Kidney (tissue), 22 donors: ENCODE measurements at places on chromosomes 7 and 10. TPM values are rescaled to one million over a fixed set of nuclear protein-coding genes. Genes with fewer than 3 reads are reported as not detected.
A peak's percentile ranks its signal among the peaks of the same experiment; 100 is the strongest.

DNA sequence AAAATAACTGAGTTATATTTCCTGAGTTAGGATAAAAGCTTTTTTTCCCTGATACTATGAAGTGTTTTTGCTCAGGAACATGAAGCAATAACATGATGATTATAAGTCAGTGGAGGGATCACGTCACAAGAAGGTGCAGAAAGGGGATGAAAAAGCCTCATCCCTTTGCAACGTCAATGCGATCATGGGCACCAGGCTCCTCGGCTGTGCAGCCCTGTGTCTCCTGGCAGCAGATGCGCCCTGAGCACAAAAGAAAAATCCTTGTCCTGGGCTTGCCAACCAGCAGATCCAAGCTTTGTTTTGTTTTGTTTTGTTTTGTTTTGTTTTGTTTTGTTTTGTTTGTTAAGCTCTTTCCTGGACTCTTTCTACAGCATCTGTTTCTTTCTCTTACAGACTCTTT, 103.5 kb upstream of the PRSS1 start:
- no peak for DNase-seq

DNA sequence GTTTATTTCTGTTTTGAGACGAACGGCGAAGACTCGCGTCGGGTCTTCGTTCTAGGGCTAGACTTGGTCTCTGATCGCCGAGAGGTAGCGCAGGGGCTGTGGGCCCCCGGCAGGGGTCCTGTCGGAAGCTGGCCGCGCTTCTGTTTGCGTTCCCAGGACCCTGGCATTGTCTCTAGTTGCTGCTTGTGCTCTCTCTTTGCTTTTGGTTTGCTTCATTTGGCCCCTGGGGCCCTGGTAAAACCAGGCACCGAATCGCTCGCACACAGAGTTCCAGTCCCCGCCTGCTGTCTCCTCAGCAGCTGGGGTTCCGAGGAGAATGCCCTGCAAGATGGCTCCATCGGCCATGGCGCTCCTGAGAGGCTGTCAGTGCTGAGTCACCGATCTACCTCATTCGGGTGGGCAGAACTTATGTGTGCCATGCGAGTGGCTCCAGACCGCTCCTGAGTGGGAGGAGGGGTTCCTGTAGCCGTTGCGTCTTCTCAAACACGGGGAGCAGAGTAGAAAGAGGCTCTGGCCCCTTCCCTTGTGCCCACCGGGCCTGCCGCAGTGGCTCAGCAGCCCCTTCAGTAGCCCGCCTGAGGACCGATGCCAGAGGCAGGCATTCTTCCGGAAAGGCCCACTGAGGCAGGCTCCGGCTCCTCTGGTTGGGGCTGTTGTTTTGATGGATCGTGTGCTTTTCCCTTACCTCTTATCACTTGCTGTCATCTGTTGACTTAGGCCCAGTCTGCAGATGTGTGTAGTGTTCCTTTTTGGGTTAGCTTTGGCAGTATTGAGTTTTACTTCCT, 826 bp downstream of the CHPF2 start:
- DNase-seq, result peak; percentile 57

GRCh38 chr10:31679936-31680335, 248.7 kb downstream of the ARHGAP12 start:
- DNase-seq, result no peak

- no peak for DNase-seq
These were observed 53.4 kb downstream of the CFAP46 start for GRCh38 chr10:132888898-132889490.

DNA sequence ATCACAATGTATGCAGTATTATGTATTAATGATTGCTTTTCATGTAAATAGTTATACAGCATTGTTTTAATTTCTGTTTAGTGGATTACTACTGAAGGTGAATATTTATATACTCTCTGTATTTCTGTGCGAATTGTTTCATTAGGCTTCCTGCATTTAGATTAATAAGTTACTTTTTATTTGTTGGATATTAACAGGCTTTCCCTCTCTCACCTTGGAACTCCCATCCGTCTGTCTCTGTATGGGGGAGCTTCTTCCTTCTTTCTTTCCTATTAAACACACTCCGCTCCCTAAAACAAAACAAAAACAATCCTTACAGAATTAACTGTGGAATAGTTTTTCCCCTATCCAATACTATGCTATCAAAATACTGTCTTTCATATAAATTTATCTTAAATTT, 205.1 kb downstream of the CACNB2 start:
- no peak for DNase-seq

GRCh38 chr7:129947701-129948100, 5.1 kb downstream of the UBE2H start:
- peak; percentile 40 for DNase-seq

DNA sequence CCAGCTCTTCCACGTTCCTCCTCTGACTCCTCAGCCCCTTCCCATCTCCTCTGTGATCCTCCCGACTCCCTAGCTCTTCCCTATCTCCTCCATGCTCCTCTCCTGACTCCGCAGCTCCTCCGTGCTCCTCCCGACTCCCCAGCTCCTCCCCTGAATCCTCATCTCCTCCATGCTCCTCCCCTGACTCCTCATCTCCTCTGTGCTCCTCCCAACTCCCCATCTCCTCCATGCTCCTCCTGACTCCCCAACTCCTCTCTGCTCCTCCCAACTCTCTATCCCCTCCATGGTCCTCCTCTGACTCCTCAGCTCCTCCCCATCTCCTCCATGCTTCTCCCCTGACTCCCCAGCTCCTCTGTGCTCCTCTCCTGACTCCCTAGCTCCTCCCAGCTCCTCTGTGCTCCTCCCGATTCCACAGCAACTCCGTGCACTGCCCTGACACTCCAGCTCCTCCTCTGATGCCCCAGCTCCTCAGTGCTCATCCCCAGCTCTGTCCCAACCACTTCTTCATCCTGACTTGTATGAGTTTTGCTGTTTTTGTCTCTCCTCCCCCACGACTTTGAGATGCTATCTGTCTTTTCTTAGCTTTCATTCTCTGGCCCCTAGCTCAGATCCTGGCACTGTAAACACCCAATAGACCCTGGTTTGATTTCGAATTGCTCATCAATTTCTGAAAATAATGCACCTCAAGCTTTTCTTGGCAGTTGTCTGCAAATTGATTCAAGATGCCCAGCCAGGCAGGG, 38.3 kb downstream of the OAT start:
- DNase-seq, result no peak

DNA sequence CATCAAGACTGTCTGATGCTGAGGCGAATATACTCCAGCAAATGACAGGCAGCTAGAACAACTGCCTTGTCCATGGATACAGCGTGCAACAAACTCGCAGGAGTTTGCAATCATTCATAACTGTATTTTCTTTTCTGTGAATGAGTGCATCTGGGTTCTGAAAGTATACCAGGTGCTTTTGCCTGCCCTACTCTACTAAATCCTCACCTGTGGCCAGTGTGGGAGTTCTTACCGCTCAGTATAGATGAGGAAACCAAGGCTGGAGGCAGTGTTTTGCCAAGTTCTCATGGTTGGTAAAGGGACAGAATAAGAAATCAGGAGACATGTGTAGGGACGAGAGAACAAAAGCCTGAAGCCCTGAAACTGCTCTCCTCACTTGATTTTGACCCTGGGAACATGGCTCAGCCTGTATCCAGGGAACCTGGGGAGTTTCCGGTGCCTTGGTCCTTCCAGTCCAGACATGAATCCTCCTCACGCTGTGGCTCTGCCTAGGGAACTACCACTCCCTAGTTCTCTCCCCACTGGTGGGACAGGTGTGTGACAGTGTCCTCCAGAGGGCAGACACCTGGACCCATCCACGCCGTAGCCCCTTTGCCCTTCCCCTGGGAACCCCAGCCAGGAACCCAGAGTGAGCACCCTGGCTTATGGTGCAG, 142.0 kb downstream of the CDH23 start:
- DNase-seq, result no peak

DNA sequence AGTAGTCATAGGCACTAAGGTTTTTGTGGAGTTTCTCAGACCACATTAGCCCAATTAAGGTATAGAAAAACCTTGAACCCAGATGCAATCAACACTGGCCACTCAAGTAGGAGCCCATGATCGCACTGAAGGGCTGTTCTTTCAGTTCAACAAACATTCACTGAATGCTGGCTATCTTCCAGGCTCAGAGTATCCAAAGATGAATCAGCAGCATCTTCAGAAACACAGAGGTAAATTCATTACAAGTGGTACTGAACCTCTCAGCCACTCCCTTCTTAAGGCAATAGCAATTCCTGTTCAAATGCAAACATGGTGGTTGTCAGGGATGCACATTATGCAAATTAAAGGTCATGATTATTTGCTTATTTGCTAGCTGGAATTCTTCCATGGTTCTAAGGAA, 17.1 kb downstream of the KCNK18 start:
- DNase-seq, result no peak

GRCh38 chr7:12291870-12292269, 80.8 kb downstream of the TMEM106B start:
- no peak for DNase-seq

DNA sequence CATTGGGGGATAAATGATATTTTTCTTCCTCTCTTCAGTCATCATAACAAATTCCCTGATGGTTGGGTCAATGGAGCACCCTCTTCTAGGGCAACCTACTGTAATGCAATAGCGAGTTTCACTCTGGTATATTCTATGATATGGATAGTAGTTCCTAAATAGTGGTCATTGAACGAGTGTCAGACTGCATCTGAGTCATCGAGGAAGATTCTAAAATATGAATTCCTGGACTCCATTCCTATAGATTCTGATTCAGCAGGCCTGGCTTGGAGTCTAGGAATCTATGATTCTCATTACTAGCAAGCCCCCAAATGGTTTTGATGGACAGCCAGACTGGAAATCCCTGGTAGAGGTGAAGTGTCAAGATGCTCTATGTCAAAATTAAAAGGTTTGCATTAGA, 254.5 kb downstream of the BUB3 start:
- no peak for DNase-seq

DNA sequence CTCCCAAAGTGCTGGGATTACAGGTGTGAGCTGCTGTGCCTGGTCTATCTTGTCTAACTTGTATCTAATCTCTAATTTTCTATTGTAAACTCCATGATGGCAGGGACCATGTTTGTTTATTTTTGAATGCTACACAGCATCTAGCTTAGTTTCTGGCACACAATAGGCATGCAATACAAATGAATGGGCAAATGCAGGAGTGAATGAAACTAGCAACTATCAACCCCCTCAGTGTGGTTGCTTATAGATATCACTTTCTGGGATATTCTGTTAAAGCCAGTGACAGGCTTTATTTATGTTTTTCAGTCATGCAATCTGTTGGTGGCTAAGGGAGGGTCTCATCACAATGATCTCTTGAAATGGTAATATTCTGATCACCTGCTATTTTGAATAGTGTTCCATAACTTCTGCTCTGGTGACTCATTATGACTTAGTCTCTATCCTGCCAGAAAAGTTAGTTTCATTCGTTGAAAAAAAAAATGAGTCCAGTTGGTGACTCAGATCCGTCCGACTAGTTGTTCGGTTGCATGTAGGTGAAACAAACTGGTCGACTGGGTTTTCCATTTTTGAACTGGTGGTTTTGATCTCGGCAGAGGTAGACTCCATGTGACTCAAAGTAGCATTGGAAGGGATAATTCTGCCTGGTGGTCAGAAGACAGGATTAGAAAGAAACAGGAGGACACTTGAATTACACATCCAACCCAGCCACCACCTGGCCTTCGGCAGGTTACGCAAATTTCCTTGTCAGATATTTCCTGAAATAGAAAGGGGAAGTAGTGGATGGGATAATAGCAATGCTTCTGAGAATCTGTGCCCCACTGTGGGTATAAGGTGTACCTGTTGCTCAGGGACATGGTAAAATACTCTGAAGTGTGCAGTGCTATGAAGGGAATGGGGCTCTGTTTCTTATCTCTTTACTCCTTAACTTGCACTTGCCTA, 76.8 kb downstream of the GATA3 start:
- DNase-seq, result no peak

DNA sequence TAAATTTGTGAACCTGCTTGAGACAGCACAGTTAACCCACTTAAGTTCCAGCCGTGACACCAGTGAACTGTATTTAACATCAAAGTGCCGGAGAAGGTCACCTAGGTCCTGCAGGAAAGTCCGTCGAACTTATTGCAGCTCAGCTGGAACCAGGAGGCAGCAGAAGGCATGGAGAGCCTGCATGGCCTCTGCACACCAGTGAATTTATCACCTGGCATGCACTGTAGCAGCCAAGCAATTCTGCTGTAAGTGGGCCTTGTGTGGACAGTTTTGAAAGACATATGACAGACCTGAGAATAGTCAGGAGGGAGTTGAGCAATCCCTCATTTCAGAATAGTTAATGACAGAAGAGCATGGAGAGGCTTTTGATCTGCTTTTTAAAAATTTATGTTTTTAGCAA, 108.8 kb downstream of the PLXDC2 start:
- DNase-seq, result no peak

DNA sequence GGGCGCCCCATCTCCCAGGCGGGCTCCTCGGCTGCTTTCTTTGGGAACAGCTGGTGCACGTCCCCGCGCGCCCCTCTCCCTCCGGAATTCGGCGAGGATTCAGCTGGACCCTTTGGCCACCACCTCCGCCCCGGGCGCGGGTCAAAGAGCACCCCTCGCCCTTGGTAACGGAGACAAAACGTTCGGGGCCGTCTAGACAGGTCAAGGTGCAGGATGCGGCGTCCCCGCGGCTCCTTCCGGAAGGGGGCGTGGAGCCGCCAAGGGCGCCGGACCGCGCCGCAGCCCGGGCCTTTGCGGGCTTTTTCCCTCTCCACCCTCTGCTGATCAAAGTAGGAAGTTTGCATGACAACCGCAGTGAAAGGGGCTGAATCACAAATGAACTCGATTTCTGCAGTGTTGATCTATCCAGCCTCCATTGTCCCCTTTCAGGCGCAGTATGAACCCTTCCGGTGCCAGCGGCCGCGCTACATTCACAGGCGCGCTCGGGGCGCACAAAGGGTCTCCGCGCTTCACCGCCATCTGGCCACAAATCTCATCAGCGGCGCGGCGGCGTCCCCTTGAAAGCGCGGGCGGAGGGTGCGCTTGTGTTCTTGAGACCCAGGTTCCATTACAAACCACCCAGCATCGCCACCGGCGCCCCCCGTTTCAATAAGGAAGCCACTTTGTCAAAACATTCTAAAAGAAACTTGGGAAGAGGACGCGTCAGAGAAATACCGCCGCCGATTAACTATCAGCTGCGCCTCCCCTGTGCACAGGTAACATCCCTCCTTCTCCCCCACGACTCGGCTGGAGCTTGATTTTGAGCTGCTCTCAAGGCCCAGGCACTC, 36.4 kb downstream of the CNPY1 start:
- DNase-seq, result peak; percentile 44

DNA sequence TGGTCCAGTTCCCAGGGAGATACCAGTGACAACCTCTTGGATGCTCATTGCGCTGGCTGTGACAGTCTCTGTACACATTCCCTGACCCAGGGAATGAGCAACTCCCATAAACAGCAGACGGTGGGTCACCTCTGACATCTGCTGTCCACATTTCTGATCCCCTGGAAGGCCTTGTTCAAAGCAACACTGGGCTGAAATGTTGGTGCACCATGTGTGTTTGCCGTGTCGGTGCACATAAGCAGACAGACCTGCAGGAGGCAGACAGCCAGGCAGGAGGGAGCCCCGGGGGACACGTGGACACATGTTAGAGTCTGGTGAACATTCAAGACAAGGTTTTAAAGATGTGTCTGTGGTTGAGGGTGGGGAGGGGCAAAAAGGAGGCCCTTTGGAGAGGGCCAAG, 254.9 kb downstream of the PLXNA4 start:
- no peak for DNase-seq

GRCh38 chr10:78327778-78328591, 294.3 kb downstream of the RPS24 start:
- DNase-seq, result no peak

- DNase-seq, result no peak
These were observed 1.2 kb downstream of the CLDN15 start for GRCh38 chr7:101236292-101236835.

DENND2A gene
- 6.5 TPM for polyA plus RNA-seq

SPDYE2 gene
- not detected for polyA plus RNA-seq

NPC1L1 gene
- 2.4 TPM for polyA plus RNA-seq

DNAJB9 gene
- 33.5 TPM for polyA plus RNA-seq

DOCK1 gene
- 15.8 TPM for polyA plus RNA-seq
